Esophagus muscularis mucosa (tissue), 4 donors: ENCODE measurements at places on chromosomes 6 and 20. TPM values are rescaled to one million over a fixed set of nuclear protein-coding genes. Genes with fewer than 3 reads are reported as not detected.

- DNase-seq: no peak
Measured at GRCh38 chr6:149754548-149754947, 5.0 kb downstream of the PCMT1 start.

DNA sequence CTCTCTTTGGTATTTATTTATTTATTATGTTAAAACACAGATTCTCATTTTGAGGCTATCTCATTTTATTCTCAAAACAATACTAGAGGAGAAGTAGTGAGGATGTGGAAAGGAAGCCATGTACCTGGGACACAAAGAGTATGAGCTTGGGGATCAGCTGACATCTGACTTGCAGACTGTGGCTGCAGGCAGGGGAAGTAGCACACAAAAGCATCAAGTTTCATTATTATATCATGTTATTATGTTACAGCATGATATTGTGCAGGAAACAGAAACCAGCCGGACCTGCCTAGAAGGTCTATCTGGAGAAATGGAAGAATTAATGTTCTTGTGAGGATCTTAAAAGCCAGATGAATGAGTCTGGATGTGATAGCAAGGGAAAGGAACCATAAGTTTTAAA is 248.2 kb downstream of the KHDC1L start:
- DNase-seq: no peak

- DNase-seq: no peak
Measured at GRCh38 chr6:51929934-51930574, 157.4 kb downstream of the PKHD1 start.

GRCh38 chr6:142651384-142651783 is 293.6 kb downstream of the HIVEP2 start:
- DNase-seq: no peak

DNA sequence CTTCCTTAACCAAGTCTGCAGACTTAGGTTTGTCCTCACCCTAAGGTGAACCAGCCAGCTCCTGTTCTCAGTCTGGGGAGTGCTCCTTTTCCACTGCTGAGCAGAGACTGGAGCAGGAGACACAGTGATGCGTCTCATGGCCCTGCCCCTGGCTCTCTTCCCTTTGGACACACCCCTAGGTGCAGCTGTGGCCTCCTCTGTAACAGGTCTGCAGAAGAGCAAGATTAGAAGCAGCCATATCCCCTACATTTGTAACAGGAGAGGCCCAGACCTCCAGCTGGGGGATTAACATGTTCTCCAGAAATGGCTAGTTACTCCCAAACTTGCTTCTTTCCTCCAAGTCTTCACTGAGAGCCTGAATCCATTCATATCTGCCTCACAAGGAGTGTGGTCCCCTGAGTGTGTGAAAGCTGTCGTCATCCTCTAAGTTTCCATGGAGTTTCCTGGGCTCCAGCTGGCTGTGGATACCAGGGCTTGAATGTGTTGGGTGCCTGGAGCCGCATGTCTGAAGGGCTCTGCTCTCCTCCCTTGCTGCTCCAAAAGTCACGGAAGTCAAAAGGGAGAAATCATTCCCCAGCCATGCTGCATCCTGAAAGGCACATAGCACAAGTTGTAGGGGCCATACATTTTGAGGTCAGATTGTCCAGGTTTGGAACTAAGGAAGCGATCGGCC is 57.7 kb downstream of the PPP1R14C start:
- DNase-seq: no peak

- no peak for DNase-seq
Measured at GRCh38 chr6:12748411-12748810, 31.8 kb downstream of the PHACTR1 start.

DNA sequence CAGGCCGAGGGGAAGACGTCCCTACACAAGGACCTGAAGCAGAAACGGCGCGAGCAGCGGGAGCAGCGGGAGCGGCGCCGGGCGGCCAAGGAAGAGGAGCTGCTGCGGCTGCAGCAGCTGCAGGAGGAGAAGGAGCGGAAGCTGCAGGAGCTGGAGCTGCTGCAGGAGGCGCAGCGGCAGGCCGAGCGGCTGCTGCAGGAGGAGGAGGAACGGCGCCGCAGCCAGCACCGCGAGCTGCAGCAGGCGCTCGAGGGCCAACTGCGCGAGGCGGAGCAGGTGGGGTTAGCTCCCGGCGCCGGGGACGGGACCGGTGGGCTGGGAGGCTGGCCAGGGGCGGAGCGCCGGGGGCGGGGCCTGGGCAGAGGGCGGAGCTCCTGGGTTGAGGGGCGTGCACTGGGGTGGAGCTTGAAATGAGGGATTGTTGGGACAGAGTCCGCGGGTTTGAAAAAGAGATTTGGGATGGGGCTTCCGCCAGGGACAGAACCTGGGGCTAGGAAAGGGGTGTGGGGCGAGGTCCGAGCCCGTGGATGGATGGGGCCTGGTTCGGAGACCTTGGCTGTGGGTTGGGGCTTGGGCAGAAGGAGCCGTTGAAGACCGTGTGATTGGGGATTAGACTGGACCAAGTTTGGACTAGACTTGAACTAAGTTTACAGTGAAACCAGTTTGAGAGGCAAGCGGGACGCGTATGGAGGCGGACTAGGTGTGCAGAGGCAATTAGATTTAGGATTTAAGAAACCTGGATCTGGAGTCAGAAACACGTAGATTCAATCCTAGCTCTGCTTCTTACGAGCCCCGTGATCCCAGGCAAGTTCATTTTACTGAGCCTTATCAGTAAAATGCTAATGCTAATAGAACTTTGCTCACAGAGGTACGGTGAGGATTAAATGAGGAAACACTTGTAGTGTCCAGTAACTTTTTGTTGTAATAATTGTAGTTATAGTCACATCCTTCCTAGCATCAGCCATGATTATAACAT is 20.9 kb downstream of the DEF6 start:
- no peak for DNase-seq

- no peak for DNase-seq
Measured at GRCh38 chr6:100184473-100184872, 190.4 kb upstream of the MCHR2 start.

DNA sequence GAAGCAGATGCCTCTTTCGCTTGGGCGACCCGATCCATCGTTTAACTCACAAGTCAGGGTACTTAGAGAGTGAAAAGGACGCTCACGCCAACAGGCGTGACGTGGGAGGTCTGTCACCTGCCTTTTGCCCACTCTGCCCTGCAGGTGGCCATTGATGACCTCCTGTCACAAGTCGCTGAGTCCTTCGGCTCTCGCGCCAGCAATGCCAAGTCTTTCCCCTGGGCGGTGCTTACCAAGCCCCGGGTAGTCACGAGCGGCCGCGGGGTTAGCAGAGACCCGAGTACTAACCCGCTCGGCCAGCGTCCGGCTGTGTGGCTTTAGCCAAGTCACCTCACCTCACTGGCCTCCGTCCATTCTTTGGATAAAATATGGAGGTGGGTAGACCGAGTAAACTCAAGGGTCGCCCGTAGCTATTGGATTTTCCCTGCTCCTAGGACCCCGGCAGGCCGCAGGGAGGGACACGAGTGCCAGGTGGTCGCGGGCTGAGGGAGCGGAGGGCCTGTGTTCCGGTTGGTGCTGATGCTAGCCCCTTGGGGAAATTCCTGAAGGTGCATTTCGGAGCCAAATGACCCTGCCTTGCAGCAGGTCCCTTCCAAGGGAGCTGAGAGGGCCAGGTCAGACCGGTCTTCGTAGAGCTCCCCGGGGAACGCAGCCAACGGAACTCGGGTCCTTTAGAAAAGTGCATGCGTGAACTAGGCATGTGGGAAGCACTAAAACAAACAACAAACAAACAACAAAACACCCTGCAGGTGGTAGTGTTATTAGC is 668 bp downstream of the PKIB start:
- no peak for DNase-seq

The FILIP1 gene
- 50.7 TPM for total RNA-seq

The HNF4A gene
- total RNA-seq: not detected

- DNase-seq: no peak
Measured at GRCh38 chr20:25345721-25346120, 44.9 kb downstream of the ABHD12 start.

GRCh38 chr6:152184917-152185574 is 377.6 kb downstream of the ESR1 start:
- DNase-seq: no peak

GRCh38 chr6:147117011-147117410 is 87.2 kb upstream of the STXBP5 start:
- no peak for DNase-seq

DNA sequence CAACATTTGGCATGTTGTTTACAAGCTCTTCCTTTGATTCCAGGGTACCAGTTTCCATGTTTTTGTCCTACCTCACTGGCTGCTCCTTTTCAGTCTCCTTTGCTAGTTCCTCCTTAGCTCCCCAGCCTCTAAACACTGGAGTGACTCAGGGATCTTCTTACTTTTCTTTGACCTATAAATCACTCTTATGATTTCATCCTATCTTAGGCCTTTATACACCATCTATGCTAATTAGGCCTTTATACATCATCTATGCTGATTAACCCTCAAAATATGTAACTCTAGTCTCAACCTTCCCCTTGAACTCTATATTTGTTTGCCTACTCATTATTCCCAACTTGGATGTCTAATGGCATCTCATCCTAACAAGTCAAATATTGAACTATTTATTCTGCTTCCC is 9.5 kb downstream of the TMEM30A start:
- no peak for DNase-seq

DNA sequence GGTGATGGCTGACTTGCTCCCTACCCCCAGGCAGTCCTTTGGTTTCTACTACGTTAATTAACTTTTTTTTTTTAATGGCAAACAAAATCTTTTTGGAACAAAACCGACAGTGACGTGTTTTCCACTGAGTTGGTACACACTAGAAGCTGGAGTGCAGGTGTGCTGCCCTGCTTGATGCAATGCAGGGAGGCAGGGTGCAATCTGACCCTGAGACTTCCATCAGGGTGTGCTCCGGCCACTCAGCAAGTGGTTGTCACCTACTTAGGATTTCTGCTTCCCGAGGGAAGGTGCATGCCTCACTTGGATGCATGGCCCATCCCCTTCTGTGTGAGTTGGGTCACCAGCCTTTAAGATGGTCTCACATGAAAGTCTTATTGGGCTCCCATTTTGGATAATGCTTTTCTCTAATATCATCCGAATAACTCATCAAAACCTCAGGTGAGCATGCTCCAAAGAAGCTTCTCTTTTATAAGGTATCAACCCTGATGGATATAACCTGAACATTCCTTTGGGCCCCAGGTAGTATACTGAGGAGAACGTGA is 14.0 kb downstream of the RREB1 start:
- no peak for DNase-seq

The ACTL10 gene
- total RNA-seq: 1.3 TPM

DNA sequence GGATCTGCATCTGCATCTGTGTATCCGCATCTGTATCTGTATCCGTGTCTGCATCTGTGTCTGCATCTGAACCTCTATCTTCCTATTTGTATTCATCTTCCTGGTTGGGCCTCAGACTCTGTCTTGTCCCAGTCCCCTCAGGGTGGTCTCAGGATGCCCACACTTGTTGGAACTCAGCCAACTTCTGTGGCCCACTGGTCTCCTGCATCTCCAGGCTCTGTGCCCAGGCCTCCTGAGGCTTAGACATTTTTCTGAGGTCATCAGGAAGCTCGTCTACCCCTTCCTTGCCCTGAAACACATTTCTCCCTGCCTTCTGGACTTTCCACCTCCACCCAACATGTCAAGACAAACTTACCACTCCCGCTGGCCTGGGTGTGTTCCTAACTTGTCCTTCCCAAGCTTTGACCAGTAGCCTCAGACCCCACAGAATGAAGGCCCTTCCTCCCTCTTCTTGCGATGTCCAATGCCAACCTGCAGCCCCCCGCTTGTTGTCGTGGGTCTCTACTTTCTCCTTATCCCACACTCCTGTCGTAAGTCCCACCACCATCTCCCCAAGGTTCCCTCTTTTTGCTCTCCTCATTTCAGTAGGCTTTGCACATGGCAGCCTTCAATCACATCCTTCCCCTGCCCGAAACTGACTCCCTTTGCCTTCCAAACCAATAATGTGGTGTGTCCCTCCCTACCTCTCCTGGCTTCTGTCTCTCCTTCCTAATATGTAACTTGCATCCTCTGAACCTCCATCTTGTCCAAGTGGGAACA is 176.5 kb downstream of the DLL1 start:
- no peak for DNase-seq

The SYS1 gene
- 45.4 TPM for total RNA-seq

The PPDPF gene
- total RNA-seq: 266 TPM

- DNase-seq: no peak
Measured at GRCh38 chr6:166573511-166574216, 12.8 kb downstream of the RAMACL start.

DNA sequence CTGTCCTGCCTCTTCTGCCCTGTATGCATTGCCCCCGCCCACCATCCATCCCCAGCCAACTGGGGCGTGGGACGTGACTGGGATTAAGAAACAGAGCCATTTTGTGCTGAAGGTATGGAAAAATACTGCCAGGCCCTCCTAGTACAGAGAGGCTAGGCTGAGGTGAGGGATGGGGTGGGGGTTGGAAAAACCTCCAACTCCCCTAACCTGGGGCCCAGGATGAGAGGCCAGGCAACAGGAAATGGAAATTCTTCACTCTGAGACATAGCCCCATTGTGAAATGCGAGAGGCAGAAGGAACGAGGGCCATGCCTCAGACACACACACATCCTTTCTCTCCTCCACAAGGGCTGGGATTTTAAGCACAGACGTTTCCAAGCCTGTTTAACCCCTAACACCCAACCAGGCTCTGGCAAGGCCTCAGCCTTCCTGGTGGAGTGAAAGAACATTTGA is 19.9 kb downstream of the KCNK5 start:
- DNase-seq: no peak

DNA sequence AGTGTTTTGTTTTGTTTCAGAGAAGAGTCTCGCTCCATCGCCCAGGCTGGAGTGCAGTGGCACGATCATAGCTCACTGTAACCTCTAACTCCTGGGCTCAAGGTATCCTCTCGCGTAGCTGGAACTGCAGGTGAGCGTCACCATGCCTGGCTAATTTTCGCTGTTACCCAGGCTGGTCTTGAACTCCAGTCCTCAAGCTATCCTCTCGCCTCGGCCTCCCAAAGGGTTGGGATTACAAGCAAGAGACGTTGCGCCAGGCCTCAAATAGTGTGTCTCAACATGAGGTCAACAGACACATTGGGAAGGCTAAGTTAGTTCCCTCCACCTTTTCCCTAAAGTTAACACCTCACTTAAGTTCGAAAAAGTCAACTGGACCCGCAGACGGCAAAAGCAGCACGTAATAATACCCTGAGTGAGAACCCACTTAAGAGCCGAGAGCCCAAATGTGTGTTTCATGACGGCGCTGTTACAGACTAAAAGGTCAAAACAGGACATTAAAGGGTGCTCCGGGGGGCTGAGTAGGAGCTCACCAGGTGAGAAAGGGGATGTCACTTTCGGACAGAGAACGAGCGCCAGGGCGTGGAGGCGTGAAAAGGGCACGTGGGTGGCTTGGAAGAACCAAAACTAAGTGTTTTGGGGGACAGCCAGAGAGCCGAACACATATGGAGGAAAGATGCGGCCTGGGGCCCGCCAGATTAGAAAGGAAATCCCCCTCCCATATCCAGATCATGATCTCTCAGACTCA is 499 bp downstream of the TTI1 start:
- DNase-seq: no peak

The DDX43 gene
- total RNA-seq: 1.2 TPM

The COL11A2 gene
- total RNA-seq: 1.1 TPM
